ENCODE measurements at places on chromosomes 7 and 10.
A peak's percentile ranks its signal among the peaks of the same experiment; 100 is the strongest.

DNA sequence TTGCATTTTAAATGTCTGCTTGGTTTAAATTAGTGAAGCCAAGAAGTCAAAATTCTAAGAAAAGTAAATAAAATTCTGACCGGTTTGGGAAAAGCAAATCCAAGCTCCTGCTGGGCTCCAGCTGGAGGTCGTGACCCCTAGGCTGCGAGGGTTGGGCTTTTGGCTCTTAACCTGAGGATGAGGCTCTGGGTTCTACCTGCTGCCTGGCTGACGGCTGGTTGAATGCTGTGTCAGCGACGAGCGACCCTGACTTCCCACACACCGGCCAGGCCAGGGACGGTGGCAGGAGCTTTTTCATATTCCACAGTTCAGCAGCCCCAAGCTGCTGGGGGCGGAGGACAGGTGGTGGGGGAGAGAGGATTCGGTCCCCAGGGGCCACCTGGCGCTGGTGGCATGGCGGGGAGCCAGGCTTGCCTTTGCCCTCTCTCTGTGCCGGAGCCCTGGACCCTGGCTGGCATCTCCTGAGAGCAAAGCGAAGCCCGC, 843 bp upstream of the PLPP4 start:
- no peak for DNase-seq

DNA sequence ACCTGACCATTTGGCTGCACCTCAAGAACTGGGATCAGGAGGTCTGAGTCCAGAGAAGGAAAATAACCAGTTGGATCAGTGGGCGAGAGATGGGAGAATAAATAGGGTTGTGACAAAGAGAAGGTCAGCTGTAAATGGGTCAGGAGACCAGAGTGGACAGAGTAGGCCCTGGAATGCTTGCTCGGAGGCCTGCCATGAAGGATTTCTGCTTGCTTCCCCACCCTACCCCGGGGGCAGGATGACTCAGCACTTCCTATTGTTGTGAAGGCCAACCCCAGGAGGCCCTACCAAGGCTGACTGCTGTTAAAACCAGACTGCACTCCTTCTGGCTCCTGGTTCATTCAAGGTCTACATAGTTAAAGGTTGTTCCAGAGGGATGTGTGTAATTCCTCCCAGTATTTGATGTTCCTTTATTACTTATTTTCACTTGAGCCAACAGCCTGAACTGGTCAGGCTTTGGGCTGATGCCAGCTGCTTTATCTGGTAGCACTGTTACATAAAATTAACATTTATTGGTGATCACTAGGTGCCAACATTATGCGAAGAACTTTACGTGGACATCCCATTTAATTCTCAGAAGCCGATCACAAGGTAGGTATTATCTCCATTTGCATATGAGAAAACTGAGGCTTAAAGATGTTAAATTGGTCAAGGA, 27.3 kb upstream of the IFRD1 start:
- peak; percentile 54 for DNase-seq

- DNase-seq: peak; percentile 60
Measured at GRCh38 chr7:49001610-49002033, 77.3 kb downstream of the CDC14C start.

DNA sequence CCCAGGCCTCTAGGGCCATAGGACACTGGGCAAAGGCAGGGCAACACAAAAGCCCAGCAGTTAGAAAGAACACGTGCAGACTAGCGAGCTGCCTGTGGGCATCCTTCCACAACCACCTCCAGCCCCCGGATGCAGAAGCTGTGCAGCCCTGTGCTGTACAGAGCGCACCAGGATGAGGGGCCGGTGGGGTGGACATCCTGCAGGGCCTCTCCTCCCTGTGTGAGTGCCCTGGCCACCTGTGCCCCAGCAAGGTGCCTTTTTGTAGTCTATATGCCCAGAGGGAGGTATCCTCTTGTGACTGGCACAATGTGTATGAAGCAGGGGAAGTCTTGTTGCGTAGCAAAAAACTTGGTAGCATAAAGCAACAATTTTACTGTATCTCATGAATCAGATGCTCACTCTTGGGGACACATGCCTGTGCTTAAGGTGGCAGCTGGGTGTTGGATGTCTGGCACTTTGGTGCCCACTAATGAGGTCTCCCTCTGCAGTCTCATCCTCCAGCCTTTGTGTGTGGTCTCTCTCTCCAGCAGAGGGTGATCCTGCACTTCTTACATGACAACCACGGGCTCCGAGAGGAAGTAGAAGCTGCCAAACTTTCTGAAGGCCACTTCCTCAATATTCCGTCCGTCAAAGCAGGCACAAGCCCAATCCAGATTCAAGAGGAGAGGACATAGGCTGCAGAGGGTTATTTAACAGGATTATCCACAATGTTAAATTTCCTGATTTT, 8.7 kb downstream of the NCAPG2 start:
- DNase-seq: no peak

- no peak for DNase-seq
Measured at GRCh38 chr7:102811942-102812678, 63.3 kb downstream of the FAM185A start.

- peak; percentile 15 for DNase-seq
Measured at GRCh38 chr10:2137549-2138174, 400.3 kb upstream of the ADARB2 start.

DNA sequence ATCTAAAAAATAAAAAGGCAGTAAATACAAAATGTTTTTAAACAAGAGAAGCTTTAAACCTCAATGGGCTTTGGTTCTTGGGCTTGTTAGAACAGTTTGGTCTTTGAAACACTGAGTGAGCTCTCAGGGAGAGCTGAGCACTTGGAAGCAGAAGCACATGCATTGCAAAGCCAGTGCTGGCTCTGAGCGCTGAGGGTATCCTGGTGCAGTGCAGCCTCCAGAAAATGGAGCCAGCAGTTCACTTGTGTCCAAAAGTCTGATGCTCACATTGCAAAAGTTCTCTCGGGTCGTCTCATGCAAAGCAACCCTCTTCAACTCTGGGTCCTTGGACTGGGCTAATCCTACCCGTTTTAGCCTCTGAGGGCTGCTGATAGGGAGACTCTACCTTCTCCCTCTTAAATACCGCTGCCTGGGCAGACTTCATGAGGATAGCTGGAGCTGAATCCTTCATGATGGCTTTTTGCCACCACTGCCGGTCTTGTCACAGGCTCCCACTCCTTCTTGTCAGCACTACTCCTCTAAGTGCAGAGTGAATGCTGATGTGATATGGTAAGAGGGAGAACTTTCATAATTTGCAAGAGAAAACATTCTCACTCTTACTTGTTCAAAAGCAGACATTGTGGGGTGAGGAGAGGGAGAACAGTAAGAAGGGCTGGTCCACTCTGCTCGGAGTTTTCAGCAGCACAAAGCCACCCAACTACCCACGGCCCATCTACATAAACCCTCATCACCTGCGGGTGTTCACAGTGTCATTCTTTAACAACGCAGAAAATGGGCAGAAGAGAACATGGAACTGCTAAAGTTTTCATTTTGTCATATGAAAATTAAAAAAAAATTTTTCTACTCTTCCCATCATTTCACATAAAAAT, 42.2 kb upstream of the BMPER start:
- no peak for DNase-seq

DNA sequence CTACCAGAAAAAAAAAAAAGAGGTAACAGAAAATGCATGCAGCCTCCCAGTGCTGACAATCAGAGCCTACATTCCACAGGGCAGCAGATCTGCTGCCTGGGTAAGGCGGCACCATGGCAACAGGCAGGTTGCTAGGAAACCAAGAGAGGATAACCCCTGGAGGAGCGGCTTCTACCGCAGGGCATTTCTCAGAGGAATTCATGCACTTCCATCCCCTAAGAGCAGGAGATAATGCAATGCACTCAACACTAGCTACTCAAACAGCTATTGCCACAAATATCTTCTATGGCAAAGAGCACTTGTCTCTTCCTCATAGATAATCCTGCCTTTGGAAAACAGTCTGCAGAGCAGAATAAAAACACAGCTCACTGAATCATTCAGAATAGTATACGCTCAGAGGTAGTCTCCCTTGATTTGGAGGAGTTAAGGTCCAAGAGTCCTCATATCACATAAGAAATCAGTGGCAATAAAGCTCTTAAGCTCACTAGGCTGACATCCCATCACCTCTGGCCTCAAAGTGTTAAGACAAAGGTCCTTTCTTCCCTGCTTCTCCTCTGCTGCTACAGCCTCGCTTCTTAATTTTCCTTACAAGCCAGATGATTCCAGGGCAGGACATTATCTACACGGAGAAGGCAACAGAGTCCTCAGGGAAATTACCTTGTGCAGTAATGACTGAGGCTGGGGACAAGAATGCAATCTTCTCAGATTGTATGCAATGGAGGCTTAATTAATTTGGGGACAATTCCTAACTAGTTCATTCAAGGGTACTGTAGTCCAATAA, 10.7 kb downstream of the PSAP start:
- peak; percentile 95 for DNase-seq

DNA sequence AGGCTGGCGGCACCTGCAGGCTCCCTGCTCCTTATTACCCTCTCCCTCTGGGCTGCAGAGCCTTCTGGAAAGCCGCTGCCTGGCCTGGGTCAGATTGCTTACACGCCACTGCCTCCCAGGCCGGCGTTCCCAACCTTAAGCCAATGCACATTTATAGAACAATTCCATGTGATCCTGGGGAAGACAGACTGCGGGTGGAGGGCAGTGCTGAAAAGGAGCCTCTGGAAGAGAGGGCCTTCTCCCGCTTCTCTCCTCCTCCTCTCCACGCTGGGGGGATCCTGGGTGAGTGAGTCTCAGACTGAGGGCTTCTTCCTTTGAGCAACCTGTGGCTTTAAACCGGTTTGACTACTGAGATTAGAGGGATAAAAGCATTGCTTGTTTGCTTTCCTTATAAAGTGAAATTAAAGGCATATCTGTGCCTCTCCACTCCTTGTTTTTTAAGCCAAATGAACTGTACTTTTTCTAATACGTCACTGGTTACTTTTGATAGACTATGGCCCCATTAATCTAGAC, 5.5 kb downstream of the TACC2 start:
- no peak for DNase-seq

DNA sequence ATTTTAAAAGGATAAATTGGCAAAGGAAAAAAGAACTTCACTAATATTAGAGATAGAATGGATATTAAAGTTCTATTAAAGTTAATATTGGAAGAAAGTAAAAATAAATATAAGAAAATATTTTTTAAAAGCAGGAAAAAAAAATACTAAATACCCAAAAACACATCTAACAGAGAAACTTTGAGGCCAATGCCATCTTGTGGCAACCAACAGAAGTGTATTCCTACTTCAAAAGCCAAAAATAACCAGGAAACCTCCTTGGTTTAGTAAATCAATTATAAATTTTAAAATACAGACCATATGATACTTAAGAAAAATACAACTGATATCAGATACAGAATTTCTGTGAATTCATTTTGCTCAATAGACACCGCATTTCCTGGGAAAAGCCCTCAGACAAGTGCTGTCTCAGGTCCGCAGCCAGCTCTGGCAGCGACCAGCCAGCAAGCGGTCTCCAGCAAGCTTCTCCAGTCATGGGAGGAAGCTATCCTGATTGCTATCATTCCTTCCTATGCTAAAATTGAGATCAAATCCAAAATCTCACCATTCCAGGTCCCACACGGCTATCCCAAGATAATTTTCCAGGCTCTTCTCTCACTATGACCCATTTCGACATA, 65.3 kb downstream of the LMBR1 start:
- DNase-seq: no peak

- DNase-seq: no peak
Measured at GRCh38 chr7:85688712-85689111, 501.9 kb upstream of the SEMA3D start.

GRCh38 chr10:60989400-60989876, 45.5 kb upstream of the RHOBTB1 start:
- no peak for DNase-seq

DNA sequence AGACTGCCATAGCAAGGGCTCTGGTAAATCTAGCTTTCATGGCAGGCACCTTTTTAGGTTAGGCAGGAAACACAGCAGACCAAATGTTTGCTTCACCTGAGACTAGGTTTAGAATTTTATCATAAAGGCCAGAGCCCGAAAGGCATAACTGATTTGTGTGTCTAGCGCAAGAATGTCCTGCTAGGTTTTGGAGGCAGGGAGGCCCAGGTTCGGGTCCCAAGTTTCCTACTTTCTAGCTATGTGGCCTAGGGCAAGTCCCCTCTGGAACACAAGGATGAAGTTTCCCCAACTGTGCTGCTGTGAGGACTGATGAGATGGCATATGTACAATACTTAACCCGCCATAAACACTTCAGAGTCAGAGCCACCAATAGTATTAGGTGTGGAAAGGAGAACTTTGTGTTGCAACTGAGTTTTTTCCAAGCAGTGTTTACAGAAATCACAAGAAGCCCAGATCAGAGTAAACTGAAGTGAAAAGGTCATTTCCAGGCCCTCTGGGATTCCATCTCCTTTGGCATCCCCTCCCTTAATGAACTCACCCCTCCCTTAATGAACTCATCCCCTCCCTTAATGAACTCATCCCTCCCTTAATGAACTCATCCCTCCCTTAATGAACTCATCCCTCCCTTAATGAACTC, 244.9 kb downstream of the SKAP2 start:
- DNase-seq: no peak

- DNase-seq: no peak
Measured at GRCh38 chr7:570801-571070, 51.1 kb upstream of the PDGFA start.

GRCh38 chr10:102090772-102091171, 25.6 kb downstream of the HPS6 start:
- DNase-seq: no peak

GRCh38 chr10:42974693-42975002, 102.2 kb upstream of the RET start:
- DNase-seq: no peak

DNA sequence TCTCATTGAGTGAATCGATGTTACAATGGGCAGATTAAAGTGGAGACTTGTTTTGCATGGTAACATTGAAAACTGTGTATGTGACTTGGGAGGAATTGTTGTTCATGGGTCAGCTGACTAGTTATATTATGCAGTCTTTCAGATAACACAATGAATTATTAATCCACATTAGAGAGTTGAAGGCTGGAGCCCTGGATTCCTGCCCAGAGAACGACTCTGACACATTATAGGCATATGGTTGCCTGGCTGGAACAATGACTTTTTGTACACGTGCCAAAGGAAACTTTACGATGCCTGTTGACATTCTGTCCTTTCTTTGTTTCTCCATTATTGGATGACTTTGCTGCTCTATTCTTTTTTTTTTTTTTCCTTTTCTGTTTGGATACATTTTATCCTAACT, 52.3 kb upstream of the TMEM229A start:
- DNase-seq: no peak

- DNase-seq: no peak
Measured at GRCh38 chr7:41887416-41887815, 184.5 kb upstream of the INHBA start.

- no peak for DNase-seq
Measured at GRCh38 chr10:114631090-114631665, 26.9 kb downstream of the ABLIM1 start.

DNA sequence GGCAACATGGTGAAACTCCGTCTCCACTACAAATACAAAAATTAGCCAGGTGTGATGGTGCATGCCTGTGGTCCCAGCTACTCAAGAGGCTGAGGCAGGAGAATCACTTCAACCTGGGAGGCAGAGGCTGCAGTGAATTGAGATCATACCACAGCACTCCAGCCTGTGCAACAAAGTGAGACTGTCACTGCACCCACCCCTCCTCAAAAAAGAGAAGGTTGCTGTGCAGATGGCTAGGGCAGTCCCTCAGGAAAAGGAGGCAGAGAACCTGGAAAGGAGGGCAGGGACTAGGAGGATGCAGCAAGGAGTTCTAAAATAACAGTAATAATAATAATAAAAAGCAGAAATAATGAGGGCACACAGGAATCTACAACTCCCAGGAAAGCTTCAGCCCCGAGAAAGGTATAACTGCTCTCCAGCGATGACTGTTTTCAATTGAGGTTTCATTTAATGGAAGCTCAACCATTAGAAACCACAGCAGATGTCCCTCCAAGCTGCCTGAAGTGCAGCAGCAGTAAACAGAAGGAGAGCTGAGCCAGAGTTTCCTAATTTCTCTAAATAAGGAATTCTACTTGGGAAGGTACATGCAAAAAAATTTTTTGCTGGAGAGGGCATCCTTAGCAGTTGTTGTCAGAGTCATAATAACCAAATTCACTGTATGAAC, 326.5 kb downstream of the GATA3 start:
- DNase-seq: no peak
